ENCODE measurements at places on chromosomes 13 and 19. TPM values are rescaled to one million over a fixed set of nuclear protein-coding genes. Genes with fewer than 3 reads are reported as not detected.

Gene KRTDAP
- total RNA-seq = not detected

Gene KCNJ14
- total RNA-seq = 1.7 TPM

Gene RNF113B
- not detected for total RNA-seq

Gene CEACAM7
- not detected for total RNA-seq

Gene TMEM221
- total RNA-seq = 0.74 TPM

Gene B9D2
- 33.1 TPM for total RNA-seq

Gene URAD
- not detected for total RNA-seq

Gene LRRC8E
- 5.5 TPM for total RNA-seq

Gene YIPF2
- 12.1 TPM for total RNA-seq

Gene ZNF177
- 0.74 TPM for total RNA-seq

Data from A549 treated with ZK216348 at 1 μM for 4 hours (cell line).